ENCODE measurements at places on chromosomes 1 and 21.

DNA sequence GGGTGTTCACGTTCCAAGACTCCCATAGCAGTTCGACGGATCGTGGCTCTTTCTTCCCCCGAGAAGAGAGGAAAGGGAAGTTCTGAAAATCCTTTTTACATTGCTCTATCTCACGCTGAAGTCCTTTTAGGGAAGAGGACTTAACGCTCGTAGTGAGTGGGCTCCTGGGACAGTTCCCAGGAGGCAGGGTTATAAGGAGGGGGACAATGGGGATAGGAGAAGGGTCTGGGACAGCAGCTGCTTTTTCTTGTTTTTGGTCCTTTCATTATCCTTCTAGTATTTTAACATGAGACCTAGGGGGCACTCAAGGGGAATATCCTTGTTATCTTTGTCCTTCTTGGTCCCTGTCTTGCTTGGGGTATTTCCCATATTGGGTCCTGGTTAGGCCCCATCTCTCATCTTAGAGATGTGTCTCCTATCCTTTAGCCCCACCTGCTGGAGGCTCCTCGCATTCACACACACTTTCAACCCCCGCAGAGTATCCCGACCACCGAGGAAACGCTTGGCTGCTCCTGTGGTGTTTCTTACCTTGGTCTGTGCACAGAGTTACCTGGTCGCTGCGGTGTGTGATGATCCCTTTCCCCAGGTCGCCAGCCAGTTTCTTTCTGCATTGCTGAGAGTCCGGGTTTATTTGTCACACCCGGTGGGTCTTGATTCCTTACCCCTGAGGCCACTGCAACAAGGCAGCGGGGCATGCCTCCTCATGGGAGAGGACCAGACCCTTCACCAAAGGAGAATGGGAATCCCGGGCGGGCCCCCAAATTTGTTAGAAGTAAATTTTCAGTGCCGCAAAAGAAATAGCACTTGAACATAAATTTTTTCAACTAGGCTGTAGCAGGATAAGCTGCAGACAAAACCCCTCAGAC is 29.7 kb downstream of the SCCPDH start:
- H3K4me3 ChIP-seq = no peak overlapping the region
- no peaks in the 10 kb centered on the region for H3K27me3 ChIP-seq
- H3K4me1 ChIP-seq = no peaks in the 10 kb centered on the region
- no peak for DNase-seq

DNA sequence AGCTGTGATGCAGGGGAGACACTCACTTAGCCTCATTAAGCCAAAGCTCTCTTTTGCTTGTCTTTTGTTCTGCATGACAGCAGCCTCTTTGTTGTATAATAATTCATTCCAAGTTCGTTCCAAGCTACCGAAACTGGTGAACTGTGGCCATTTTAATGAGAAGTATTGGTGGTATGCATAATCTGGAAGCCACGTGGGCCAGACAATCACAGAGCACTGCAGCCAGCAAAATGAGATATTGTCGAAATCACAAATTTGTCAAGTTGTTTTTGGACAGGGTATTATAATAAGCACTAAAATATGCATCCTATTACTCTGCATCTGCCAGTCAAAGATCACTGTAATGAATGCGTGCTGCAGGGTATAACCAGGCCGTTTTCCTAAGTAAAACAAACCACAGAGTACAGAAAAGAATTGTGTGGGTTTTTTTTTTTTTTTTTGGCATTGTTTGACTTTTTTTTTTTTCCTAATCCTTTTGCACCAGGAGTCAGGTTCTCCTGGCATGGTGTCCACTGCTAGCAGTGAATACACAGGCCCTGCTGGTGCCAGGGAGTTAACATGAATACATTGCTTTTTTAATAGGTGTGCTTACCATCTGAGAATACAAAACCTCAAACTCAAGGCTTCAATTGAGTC is 423.9 kb downstream of the PTBP2 start:
- no peaks in the 10 kb centered on the region for H3K36me3 ChIP-seq
- DNase-seq = no peak
- H3K4me3 ChIP-seq = no peak overlapping the region
- no peak overlapping the region for H3K27ac ChIP-seq

- H3K4me1 ChIP-seq = no peaks in the 10 kb centered on the region
- DNase-seq = no peak
- no peak overlapping the region for H3K4me3 ChIP-seq
- H3K36me3 ChIP-seq = no peaks in the 10 kb centered on the region
Observed at GRCh38 chr1:37255136-37255795, 219.1 kb upstream of the ZC3H12A start.

- no peak for DNase-seq
- H3K36me3 ChIP-seq = no peaks in the 10 kb centered on the region
- H3K27ac ChIP-seq = no peak overlapping the region
- H3K4me1 ChIP-seq = no peaks in the 10 kb centered on the region
- no peaks in the 10 kb centered on the region for H3K27me3 ChIP-seq
Observed at GRCh38 chr1:212328248-212328647, 43.0 kb downstream of the PPP2R5A start.

DNA sequence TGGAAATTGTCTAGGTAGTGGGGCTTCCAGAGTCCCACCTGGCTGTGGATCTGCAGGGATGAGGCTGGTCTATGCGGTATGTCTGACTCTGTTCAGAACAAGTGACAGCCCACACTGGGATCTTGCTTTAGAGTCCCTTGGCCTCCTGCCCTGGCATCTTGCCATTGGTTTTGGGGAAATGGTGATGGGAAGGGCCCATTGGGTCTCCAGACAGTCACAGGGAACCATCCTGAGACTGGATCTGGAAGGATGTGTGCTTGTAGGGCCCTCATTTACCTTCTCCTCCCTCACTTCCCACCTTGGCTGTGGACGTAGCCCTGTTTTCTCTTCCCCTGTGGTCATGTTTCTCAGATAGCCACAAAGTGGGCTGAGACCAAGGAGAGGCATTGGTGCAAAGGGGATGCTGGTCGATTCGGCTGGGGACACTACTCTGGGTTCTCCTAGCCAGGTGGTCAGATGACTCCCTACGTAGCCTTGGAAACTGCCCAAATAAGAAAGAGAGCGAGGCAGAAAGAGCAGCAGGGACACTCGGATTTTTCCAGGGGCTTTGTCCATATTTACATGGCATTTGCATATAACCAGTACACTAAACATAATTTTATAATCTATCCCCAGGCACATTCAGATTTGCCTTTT is 15.1 kb downstream of the SOX13 start:
- no peak overlapping the region for H3K27ac ChIP-seq
- no peaks in the 10 kb centered on the region for H3K27me3 ChIP-seq
- H3K4me1 ChIP-seq = peaks cover 22% of the 10 kb centered on the region
- peaks cover 5% of the 10 kb centered on the region for H3K36me3 ChIP-seq

DNA sequence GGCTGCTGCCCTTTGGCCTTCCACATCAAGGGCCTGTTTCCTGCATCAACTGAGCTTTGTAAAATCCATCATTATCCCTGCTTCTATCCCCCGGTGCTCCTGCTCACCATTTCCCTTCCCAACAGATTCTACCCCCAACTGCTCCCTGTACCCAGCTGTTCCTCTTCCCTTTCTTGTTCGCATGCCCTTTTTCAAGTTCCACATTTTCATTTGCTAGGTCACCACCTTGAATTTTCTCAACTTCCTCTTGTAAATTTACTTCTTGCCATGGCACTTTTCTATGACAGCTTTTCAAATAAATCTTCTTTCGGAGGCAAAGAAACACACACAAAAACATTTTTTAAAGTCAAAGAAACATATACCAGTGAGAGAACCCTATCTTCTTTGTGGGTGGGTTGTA is 330.5 kb upstream of the ADGRL2 start:
- DNase-seq = no peak
- H3K27ac ChIP-seq = no peak overlapping the region
- no peaks in the 10 kb centered on the region for H3K36me3 ChIP-seq
- no peaks in the 10 kb centered on the region for H3K27me3 ChIP-seq
- H3K4me3 ChIP-seq = no peak overlapping the region
- no peaks in the 10 kb centered on the region for H3K4me1 ChIP-seq

DNA sequence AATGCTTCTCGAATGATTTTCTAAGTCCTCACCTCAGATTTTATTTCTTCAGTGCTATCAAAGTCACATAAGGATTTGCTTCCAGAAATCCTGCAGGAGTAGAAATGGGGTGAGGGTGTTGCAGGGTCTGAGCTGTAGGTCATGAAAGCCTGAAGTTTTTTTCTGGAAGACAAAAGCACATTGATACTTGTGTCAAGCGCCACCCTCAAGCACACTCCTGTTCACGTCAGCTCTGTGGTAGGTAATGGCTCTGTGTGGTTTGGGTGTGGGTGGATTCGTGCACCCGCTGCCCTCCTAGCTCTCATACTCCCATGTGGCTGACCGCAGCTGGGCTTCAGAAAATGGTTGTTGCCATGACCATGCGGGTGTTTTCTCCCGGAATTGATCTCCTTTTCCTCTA is 39.9 kb downstream of the AKNAD1 start:
- H3K36me3 ChIP-seq = no peaks in the 10 kb centered on the region
- H3K27ac ChIP-seq = no peak overlapping the region
- no peaks in the 10 kb centered on the region for H3K27me3 ChIP-seq
- peaks cover 48% of the 10 kb centered on the region for H3K4me1 ChIP-seq

DNA sequence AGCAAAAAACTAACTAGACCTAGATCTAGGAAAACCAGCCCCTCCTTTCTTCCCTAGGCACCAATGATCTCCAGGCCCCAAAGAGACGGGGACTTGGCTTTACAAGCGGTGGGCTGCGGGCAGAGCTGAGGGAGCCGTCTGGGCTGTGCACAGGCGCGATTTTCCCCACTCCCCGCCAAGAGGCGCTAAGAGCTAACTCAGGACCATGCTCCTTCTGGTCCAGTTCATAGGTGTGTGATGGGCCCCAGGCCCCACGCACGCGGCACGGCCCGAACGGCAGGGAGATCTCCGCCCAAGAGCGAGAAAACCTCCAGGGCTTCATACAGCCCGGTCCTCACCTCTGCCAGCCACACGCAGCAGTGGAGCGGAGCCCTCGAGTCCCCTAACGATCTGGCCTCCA is 7.5 kb upstream of the GPR153 start:
- H3K27ac ChIP-seq = no peak overlapping the region
- no peak for DNase-seq
- no peaks in the 10 kb centered on the region for H3K27me3 ChIP-seq
- no peak overlapping the region for H3K4me3 ChIP-seq

DNA sequence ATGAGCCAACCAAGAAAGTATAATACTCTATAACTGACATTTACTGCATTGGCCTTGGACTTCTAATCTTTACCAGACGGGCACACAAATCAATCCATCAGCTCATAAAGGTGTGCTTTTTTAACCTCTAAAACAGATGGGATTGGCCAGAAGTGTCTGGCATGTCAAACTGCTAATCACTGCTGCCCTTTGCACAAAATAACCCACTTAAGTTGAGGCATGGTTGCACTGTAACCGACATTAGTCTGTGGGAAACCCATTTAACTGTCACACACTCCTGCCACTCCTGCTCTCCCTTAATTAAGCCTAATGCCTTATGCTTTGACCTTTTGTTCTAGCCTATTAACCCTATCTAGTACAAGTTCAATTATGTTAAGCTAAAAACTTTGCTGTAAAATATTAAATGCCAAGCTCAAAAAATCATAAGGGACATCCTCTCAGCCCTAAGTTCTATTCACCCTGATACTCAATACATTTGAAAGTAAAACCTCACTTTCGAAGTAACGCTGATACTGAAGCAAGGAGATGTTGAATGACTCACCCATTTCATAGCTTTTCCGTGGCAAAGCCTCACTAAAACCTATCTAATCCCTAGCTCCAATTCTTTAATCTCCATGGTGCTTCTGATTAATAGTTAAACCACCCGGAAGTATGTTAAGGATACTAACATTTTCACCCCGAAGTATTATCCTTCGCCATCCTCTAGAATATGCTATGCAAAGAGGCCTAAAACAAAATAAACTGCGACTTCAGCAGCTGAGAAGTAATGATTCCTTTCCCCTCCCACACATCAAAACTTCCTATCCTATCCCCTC is 12.9 kb downstream of the NRIP1 start:
- no peak for DNase-seq
- peaks cover 24% of the 10 kb centered on the region for H3K36me3 ChIP-seq
- H3K27ac ChIP-seq = no peak overlapping the region
- H3K4me1 ChIP-seq = peaks cover 8% of the 10 kb centered on the region

- DNase-seq = no peak
- H3K4me1 ChIP-seq = no peaks in the 10 kb centered on the region
- H3K27ac ChIP-seq = no peak overlapping the region
- peaks cover 61% of the 10 kb centered on the region for H3K27me3 ChIP-seq
- no peaks in the 10 kb centered on the region for H3K36me3 ChIP-seq
Observed at GRCh38 chr1:111920221-111921024, 69.0 kb downstream of the KCND3 start.

DNA sequence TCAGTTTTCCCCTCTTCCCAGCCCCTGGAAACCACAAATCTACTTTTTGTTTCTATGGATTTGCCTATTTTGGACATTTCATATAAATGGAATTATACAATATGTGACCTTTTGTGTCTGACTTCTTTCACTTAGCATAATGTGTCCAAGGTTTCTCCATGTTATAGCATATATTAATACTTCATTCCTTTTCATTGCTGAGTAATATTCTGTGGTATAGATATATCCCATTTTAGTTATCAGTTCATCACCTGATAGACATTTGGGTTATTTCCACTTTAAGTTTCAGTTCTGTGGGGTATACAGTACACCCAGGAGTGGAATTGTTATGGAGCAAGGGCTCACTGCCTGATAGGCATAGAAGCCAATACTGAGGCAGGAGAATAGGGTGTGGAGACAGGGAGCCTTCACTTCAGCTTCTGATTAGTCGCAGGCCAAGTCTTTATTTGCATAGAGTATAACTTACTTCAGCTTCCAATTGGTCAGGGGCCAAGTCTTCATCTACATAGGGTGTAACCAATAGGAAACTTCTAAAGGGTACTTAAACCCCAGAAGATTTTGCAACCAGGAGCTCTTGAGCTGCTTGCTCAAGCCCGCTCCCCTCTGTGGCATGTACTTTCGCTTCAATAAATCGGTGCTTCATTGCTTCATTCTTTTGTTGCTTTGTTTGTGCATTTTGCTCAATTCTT is 8.3 kb upstream of the NVL start:
- no peak overlapping the region for H3K27ac ChIP-seq
- no peaks in the 10 kb centered on the region for H3K27me3 ChIP-seq
- no peaks in the 10 kb centered on the region for H3K36me3 ChIP-seq
- no peak overlapping the region for H3K4me3 ChIP-seq
- peaks cover 5% of the 10 kb centered on the region for H3K4me1 ChIP-seq

DNA sequence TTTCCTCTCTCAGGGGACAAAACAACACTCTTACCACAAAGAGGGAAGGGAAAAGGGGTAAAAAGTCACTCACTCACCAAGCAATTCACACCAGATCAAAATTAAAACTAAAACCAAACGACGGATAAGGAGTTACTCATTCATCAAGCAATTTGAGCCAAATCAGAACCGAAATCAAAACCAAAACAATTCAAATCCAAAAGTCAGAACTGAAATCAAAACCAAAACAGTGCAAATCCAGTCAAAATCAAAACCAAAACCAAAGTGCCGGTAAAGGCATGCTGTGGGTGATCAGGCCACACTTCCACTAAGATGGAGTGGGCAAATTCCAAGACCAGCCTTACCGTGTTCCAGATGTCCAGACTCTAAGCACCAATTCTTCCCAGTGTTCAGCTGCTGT is 717.9 kb downstream of the AMY1C start:
- no peak for DNase-seq
- H3K27ac ChIP-seq = no peak overlapping the region
- no peaks in the 10 kb centered on the region for H3K36me3 ChIP-seq
- H3K4me1 ChIP-seq = no peaks in the 10 kb centered on the region
- H3K27me3 ChIP-seq = no peaks in the 10 kb centered on the region

Measured in PC-9 (cell line).